ENCODE measurements at places on chromosomes 7 and 10. TPM values are rescaled to one million over a fixed set of nuclear protein-coding genes. Genes with fewer than 3 reads are reported as not detected.
A peak's percentile ranks its signal among the peaks of the same experiment; 100 is the strongest.

DNA sequence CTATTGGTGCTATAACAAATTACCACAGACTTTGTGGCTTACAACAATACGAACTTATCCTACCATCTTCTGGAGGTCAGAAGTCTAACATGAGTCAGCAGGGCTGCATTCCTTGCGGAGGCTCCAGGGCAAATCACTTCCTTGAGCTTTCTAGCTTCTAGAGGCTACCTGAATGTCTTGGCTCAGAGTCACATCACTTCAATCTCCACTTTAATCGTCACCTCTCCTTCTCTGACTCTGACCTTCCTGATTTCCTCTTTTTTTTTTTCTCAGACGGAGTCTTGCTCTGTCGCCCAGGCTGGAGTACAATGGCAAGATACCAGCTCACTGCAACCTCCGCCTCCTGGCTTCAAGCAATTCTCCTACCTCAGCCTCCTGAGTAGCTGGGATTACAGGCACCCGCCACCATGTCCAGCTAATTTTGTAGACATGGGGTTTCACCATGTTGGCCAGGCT lies 44.6 kb upstream of the ANAPC16 start:
- no peak for DNase-seq

DNA sequence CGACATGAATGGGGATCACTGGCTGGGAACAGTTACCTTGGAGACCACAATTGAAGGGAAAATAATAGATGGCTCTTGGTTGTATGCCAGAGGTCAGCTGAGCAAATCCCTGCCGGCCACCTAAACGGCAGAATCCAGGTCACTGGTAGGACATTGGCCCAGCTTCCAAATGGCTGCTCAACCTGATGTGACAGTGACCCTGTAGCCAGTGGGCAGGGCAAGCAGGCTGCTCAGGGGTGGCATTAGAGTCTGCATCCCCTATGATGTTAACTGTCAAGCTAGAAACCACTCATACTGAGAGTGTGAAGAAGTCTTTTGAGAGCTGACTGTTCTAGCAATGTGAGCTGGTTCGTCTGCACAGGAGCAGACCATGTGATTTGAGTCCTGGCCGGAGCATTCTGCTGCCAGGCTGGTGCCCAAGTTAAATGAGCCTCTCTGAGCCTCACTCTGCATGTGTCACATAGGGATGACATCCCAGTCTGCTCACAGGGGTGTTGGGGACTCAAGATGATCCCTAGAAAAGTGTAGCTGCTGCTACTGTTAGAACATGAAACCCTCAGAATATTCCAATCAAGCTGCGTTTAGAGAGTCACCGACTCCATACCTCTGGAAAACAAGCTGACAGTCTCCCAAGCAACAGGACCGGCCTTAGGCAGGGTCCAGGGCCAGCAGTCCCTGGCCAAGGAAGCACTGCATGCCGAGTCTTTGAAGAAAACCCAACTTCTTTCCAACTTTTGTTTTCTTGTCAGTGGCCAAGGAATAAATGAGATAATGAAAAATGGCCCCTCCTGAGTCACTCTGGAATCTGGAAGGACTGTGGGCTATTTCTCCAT lies 69.7 kb downstream of the VWA2 start:
- peak; percentile 41 for DNase-seq

DNA sequence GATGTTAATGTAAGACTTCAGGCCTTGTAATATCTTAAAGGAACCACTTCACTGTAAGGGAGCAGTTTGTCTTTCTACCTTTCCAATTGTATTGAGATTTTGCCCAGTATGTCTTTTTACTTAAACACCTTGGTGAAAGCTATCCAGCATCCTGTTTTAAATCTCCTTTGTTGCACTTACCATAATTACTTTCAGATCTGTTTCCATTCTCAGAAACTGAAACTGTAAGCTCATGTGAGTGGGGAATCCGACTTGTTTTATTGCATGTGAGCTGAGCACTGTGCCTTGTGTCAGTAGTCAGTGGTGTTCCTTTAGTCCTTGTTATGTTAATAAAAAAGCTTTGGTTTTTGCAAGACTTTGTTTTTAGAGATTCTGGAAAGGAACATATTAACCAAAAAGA lies 42.2 kb downstream of the BMPR1A start:
- no peak for DNase-seq

- DNase-seq: no peak
These were observed 14.8 kb upstream of the LAMB4 start for GRCh38 chr7:108144931-108145330.

GRCh38 chr7:77409739-77410547 lies 6.2 kb downstream of the GSAP start:
- DNase-seq: no peak

GRCh38 chr10:66398669-66399068 lies 527.2 kb upstream of the LRRTM3 start:
- DNase-seq: no peak

GRCh38 chr10:122624546-122624945 lies 64.0 kb downstream of the DMBT1 start:
- peak; percentile 33 for DNase-seq

DNA sequence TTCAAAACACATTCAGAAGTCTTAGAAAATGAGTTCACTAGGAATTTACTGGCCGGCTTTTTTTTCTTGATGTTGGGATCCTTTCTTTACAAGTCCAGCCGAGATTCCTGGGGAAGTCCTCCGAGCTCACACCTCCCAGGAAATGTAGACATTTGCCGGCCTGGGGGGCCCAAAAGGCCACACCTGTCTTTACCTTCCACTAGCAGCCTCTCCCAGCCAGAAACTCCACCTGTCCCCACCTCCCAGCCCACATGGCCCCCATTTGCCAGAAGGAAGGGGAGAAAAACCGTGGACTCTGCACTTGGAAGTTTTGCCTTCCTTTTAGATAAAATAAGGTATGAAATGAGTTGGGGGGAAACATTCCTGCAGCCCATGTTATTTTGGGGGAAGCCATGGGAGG lies 27.6 kb upstream of the EMX2 start:
- DNase-seq: no peak

DNA sequence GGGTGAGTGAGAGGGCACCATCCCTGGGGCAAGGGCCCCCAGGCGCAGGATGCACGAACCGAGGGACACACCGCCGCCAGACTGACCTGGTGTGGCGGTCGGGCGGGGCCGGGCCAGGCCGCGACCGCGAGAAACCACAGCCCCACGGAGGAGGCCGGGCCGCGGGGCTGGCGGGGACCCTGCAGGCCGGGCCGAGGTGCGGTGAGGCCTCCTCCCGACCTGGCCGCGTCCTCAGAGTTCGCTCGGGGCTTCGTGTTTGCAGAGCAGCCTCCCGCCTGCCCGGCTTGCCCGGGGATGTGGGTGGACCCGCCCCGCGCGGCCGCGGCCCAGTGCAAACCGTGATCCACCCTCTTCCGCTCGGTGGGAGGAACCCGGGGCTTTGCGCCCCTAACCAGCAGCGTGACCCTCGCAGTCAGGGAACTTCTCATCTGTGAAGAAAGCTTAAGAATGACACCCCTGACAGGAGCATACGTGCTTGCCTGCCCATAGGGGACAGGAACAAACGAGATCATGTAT lies 20.6 kb upstream of the HOXA13 start:
- no peak for DNase-seq

GRCh38 chr10:96321822-96322221 lies 17.6 kb downstream of the DNTT start:
- no peak for DNase-seq

- peak; percentile 47 for DNase-seq
These were observed 484.7 kb downstream of the PTPRN2 start for GRCh38 chr7:158102897-158103296.

- peak; percentile 72 for DNase-seq
These were observed 26.9 kb upstream of the TRIM56 start for GRCh38 chr7:101058355-101058754.

DNA sequence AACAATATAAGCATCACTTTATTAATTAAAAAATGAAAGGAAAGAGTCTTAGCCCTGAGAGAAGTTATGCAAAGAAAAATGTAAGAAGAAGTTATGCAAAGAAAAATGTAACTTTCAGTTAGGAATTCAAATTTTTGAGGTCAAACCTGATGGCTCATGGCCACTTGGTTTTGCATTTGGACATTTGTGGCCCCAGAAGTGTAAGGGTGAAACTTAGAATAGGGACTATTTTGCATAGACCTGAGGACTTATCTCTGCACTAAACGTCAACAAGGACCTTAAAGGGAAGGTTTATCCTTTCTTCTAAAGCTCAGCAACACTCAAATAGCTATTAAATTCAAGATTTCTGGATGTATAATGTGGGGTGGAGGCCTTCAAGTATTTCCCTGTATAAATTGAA lies 724.5 kb upstream of the POT1 start:
- DNase-seq: no peak

GRCh38 chr7:29940199-29940598 lies 49.4 kb downstream of the SCRN1 start:
- no peak for DNase-seq

DNA sequence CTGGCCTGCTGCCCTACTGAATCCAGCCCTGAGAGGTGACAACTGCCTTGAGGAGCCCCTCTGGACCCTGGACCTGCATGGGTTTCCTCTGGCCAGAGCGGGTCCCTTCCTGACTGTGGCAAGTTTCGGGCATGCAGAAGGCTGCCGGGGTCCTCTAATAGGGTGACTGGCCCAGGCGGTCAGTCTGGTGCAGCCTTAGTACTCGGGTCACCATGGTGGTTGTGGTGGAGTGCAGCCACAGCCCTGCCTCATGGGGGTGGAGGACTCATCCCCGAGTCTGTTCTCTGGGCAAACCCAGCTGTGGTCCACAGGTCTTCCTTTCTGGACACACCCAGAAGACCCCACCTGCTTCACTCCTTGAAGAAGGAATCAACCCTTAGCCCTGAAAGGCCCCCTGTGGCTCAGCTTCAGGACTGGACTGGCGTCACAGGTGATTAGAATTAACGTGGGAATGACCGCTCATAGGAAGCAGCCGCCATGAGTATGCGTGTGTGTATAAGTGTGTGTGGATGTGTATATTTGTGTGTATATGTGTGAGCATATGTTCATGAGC lies 28.7 kb downstream of the RAMP3 start:
- DNase-seq: peak; percentile 33

DNA sequence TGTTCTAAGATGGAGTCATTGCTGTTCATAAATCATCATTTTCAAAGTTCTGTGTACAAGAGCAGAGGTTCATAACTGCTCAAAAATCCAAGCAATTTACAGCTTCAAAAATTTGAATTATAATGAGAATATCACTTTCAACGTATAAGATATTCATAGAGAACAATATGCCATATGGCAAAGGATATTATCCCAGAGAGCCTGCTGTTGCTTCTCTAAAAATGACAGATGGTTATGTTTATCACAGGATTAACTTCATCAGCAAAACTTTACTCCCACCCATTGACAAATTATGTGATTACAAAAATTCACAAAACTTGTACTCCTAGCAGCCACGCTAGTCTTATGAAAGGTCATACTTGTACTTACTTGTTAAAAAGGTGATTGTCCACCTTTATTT lies 105.1 kb downstream of the PIP4K2A start:
- DNase-seq: no peak

- no peak for DNase-seq
These were observed 2.5 kb upstream of the BAMBI start for GRCh38 chr10:28674782-28675181.

DNA sequence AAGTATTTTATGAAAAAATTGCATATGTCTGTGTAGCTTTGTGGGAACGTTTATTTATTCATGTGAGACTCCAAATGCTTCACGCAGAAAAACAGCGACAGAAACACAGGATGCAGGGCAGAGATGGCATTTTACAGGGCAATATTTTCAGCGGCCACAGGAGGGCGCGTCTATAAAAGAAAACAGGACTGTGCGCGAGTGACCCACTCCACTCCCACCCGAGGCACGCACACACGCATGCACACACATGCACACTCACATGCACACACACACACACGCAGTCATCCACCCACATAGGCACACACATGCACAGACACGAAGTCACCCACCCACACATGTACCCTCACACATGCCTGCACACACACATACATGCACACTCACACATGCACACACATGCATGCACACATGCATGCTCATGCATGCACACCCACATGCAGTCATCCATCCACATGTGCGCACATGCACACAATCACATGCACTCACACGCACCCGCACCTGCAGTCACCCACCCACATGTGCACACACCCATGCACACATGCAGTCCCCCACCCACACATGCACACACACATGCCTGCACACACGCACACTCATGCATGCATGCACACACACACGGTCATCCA lies 96.3 kb downstream of the DNAJB6 start:
- DNase-seq: peak; percentile 77

DNA sequence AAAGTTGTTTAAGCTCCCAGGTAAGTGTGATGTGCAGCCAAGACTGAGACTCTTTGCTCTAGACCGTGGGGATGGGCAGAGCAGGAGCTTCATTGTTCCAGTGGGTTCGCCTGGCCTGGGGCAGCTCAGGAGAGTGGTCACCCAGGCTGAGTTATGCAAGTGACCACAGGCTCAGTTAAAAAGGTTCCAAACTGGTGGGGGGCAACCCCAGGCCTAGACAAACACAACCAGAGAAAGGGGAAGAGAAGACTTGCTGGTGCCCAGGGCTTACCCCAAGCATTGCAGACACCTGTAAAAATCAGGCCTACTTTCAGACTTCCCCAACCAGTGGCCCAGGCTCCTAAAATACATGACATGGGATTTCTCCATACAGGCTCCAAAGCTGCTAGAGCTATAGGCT lies 21.6 kb downstream of the CREB3L2 start:
- no peak for DNase-seq

DNA sequence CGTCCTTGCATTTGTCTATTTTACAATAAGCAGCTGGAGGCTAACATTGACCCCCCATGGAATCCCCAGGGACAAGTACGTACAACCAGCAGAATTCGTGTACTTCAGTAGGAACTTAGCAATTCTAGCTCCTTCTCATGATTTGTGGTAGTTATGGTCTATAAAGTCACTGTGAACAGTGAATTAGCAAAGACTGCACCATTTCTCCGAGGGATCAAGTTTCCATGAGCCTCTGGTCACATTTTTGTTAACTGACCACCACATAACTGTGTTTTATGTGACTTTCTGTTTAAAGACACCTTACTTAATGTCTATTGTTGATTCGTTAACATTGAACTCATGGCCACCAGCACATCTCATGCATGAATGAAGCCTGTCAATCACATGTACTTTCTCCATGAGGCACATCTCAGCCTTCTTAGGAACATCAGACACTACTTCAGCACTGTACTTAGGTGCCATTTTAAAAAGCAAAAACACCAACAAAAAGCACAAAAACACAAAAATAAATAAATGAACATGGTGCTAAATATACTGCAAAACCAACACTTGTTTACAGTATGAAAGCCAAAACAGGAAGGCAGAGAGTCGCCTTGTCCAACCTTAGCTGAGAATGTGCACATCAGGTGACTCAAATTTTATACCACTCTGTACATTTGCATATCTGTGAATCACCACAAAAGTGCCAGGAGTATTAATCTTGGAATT lies 9.0 kb upstream of the UCN3 start:
- no peak for DNase-seq

GRCh38 chr7:137920637-137921399 lies 74.0 kb upstream of the DGKI start:
- DNase-seq: no peak

PHKG1 gene
- 1.0 TPM for total RNA-seq

CTAGE4 gene
- total RNA-seq: 1.4 TPM

VPS37D gene
- total RNA-seq: 1.6 TPM

ZMIZ1 gene
- 133 TPM for total RNA-seq

UPK3BL2 gene
- 14.2 TPM for total RNA-seq

ELN gene
- total RNA-seq: 32.1 TPM

All from spleen (tissue), 13 donors.